H54 (cell line): ENCODE measurements at places on chromosomes 4 and X.

DNA sequence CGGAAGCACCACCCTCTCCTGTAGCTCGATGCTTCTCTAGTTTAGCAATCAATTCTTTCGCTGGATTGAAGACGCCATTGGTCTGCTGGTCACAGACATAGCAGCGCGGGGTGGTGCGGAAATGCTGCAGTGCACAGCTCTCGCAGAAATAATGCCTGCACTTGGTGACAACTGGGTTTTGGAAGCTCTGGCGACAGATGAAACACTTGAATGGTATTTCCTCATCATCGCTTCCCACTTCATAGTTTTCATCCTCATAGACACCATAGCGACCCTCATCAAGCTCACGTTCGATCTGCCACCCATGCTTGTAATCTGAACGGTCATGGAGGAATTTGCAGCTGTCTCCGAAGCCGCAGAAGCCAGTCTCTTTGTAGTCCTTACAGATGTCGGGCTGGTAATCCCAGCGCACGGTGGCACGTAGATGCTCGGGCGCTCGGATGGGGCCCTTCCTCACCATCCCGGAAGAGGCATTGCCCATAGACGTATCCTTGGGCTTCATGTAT, 854 bp downstream of the RNF113A start:
- DNase-seq = no peak

DNA sequence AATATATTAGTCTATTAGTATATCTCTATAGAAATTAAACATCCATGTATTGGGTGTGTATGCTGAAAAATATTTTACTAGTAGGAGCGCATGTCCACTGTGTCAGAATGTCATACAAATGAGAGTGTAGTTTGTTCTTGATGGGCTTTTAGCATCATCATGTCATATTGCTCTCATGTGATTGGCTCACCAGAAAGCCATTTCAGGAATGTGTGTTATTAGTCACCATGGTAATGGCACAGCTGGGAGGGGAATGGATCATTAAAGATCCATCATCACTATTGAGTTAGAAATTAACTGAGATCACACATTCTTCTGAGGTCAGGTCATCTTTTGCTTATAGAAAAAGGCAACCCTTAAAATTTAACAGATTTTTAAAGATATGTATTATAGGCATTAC, 77.3 kb downstream of the PHEX start:
- DNase-seq = no peak

- no peak for DNase-seq
These were observed 423.2 kb downstream of the RPA4 start for GRCh38 chrX:97306771-97307470.

GRCh38 chr4:152257601-152258066, 278.3 kb downstream of the FBXW7 start:
- no peak for DNase-seq

- no peak for DNase-seq
These were observed 57.3 kb upstream of the BCOR start for GRCh38 chrX:40154853-40155588.

GRCh38 chr4:96879527-96879926, 1039.6 kb downstream of the PDHA2 start:
- DNase-seq = no peak

DNA sequence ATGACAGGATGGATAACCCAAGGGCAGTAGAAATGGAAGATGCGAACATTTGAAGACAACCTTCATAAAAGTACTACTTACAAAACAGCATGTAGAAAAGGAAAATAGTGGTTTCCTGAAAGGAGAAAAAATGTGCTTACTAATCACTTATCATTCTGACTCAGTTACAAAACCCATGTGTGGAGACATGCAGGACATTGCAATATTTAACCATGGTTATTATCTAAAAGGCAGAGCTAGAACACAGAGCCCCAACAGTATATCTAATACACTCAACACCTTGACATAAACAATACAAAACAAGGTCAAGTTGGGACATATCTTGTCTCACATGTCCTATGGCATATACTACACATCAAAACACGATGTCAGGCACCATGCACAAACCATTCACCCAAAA, 55.9 kb downstream of the EIF4E start:
- DNase-seq = no peak

DNA sequence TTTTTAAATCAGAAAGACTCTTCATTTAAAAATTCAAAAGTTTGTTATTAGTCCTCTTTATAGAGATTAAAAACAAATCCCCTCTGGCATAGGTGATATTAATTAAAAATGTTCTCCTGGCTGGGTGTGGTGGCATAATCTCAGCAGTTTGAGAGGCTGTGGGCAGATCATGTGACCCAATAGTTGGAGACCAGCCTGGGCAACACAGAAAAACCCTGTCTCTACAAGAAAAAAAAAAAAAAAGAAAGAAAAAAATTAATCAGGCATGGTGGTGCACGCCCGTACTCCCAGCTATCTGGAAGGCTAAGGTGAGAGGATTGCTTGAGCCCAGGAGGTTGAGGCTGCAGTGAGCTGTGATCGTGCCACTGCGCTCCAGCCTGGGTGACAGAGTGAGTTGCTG, 38.9 kb downstream of the RASGEF1B start:
- no peak for DNase-seq

DNA sequence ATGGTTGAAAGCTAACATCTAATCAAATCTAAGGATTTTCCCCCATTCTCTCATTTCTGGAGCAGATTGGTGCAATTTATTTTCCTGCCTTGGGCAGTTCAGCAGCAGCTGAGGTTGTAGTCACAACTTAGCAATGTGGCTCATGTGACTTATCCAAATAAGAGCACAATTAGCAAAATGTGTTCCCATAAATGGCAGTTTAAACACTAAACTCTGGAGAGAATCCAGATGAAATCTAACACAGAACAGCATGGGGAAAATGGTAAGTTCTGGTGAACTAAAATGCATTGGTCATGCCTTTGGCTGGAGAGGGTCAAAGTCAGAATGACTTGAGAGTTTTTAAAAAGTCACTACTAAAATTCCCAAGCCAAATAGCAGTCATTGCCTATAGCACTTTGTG, 422.6 kb upstream of the DIPK2B start:
- DNase-seq = no peak

DNA sequence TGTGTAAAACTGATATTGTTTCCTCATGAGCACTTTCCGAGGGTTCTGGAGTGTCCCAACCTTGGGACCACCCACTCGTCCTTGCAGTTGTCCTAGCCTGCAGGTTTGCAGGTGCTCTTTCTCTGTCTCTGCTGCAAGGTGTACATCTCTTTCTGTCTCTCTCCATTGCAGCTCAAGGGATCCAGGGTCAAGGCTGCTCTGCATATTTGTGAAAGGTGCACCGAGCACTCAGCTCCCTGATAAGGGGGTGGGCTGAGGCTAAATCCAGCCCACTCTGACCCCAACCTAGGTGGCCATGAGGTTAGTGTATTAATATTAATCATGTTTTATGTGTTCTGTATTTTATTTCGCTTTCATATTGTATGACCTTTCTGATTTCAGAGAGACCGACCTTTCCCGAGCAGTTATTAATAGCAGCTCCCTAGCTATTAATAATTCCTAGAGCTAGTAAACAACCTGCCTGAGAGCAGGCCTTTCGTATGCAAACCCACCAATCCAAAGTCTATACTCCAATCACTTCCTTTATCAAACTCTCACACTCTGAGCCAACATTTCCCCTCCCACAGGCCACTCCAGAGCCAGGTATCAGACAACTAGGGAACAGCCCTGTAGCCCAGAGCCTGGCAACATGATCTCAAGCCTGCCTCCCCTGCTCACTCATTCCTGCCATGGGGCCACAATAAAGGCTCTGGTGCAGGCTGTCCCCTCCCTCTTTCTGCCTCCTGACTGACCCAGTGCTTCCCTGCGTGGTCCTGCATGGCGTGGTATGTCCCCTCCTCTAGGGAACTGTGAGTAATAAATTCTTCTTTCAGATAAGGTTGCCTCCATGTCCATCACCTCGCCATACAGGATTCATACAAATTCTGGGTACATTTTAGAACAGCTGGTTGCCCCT, 73.9 kb downstream of the SLC2A9 start:
- no peak for DNase-seq

GRCh38 chrX:36573720-36574119, 434.4 kb upstream of the FAM47C start:
- no peak for DNase-seq

GRCh38 chr4:47049347-47049746, 18.0 kb downstream of the GABRB1 start:
- no peak for DNase-seq

GRCh38 chr4:36292556-36293188, 11.3 kb downstream of the DTHD1 start:
- DNase-seq = no peak

DNA sequence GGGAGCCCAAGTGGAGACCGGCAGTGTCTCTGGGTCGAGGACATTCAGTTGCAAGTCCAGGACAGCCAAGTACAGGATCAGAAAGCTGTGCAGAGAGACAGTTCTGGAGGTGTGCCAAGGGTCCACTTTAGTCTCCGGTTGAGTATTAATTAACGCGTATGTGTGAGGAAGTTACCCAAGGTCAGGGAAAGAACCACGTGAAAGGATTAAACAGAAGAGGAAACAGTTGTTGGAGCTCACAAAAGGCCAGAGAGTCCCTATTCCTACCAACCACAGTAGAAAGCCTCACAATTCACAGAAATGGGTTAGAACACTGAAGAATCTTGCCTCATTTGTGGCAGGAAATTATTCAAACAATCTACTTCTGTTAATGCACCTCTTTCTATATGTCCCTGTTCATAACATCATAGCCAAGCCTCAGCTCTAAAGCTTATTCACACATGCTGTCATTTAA, 17.9 kb upstream of the NSUN7 start:
- no peak for DNase-seq

DNA sequence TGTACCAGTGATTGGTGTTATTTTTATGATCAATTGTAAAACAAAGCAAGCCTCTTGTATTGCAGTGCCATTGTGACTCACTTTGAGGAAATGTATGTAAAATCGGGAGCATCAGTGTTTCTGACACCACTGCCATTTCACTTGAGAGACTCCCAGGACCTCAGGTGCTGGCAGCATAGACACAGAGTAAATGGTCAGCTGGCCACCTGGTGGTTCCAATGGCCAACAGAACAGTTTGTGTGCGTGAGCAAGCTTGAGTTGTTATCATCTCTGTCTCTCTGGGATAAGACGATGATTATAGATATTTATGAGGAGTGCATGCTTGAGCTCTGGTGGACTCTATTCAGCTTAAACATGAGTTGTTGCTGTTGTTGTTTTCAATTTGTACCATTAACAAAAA, 356.6 kb downstream of the GUCY2F start:
- no peak for DNase-seq

DNA sequence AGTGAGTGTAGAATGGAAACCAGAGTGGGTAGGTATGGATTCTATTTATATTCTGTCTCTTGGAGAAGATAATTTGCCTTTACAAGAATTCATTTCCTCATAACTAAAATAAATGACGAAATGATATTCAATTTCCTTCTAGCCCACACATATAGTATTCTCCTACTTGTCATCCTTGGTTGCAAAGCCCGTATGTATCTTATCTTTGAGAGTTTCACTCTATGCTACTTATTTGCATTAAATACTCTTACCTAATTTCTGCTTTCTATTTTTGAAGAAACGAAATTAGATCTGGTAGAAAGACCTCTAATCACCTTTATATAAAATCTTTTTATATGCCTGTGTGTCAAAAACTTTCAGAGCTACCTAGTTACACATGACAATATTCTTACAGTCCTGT, 457.7 kb downstream of the NKX6-1 start:
- DNase-seq = no peak

DNA sequence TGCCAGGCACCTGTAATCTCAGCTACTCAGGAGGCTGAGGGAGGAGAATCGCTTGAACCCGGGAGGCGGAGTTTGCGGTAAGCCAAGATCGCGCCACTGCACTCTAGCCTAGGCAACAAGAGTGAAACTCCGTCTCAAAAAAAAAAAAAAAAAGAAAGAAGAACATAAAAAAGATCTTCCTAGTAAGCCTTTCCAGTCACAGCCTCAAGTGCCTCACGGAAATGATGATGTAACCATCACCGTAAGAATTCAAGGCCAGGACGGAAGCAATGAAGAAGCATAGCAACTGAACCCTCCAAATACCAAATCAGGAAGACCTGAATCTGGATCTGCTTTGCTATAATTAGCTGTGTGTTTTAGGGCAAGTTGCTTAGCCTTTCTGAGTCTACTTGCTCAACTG, 28.8 kb downstream of the RBM47 start:
- no peak for DNase-seq
